Globus pallidus (tissue), 1 donor: ENCODE measurements at places on chromosomes 4 and X.
A peak's percentile ranks its signal among the peaks of the same experiment; 100 is the strongest.

- no peak for DNase-seq
These were observed 40.6 kb downstream of the ARHGAP10 start for GRCh38 chr4:147772459-147772969.

DNA sequence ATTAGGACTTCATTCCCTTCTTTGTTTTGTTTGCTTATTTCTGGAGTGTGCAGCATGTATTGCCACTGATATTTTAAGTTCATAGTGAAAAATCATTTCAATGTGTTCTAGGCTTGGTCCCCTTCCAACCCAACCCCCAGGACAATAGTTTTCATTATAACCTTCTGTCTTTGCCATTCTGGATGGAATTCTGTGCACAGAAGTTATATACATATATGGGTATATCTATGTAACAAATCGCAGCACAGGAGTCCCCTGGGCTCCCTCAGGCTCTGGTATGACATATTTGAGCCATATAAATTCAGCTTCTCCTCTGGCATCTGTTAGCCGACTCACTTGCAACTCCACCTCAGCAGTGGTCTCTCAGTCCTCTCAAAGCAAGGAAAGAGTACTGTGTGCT lies at the start of gene TNMD:
Gene TNMD, plus strand, starts transcription at position 326 of the 400 bp plus-strand sequence. CDS start 83 bp downstream, outside the sequence.
- DNase-seq = no peak

DNA sequence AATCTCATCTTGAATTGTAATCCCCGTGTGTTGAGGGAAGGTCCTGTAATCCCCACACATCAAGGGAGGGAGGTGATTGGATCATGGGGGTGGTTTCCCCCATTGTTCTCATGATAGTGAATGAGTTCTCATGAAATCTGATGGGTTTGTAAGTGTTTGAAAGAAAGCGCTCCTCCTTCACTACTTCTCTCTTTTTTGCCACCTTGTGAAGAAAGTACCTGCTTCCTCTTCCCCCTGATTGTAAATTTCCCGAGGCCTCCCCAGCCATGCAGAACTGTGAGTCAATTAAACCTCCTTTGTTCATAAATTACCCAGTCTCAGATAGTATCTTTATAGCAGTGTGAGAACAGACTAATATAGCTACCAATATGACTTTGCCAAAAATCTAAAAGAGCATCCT lies 41.1 kb downstream of the GBA3 start:
- DNase-seq = no peak

DNA sequence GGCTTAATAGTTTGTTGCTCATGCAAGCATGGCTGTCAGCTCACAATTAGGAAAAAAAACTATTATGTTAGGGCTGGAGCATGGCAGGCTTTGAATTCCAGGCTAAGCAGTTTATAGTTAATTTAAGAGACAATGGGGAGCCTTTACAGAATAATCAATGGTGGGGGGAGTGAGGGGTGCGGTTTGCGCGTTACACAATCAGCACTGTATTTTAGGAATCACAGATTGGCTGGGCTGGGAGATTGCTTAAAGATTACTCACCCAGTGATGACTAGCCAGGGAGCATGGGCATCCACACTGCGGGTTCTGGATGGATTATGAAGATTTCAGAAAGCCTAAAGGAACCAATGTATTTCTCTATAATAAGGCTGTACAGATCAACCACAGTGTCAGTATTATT lies 186.6 kb downstream of the SOX3 start:
- DNase-seq = peak; percentile 1

- DNase-seq = no peak
These were observed 137.3 kb upstream of the RXFP1 start for GRCh38 chr4:158384414-158384813.

DNA sequence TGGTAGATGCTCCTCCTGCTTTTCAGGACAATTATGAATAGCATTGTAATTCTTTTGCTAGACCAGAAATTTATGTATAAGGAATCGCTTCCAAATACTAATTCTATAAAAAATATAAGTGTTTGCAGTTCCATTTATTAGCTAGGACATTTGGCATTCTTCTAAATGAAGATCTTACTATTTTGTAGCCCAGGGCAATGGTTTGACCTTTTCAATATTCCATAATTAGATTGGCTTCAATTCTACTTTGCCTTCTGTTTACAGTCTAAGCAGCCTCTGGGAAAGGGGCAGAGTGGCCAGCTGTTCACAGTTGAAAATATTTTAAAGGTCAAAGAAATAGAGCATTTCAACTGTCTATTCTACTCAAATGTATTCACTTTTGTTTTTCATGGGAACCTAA lies 912.1 kb upstream of the GRIA3 start:
- no peak for DNase-seq

GRCh38 chr4:4787421-4787820 lies 72.0 kb upstream of the MSX1 start:
- DNase-seq = no peak

GRCh38 chr4:26746802-26747213 lies 113.8 kb upstream of the STIM2 start:
- no peak for DNase-seq

- peak; percentile 85 for DNase-seq
These were observed 35.4 kb upstream of the SPON2 start for GRCh38 chr4:1207603-1208265.

DNA sequence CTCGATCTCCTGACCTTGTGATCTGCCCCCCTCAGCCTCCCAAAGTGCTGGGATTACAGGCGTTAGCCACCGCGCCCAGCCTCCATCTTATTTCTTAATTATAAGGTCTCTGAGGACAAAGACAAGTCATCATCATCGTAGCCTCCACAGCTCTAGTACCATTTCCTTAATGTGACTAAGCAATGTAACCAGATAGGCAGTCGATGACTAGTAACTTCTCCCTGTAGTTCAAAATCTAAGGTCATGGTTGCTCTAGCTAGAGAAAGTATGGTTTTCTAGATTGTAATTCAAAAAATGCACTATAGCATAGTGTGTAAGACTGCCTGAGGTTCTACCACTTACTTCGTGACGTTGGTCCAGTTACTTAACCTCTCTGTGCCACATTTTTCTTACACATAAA lies 6.9 kb downstream of the SLC39A8 start:
- DNase-seq = no peak

DNA sequence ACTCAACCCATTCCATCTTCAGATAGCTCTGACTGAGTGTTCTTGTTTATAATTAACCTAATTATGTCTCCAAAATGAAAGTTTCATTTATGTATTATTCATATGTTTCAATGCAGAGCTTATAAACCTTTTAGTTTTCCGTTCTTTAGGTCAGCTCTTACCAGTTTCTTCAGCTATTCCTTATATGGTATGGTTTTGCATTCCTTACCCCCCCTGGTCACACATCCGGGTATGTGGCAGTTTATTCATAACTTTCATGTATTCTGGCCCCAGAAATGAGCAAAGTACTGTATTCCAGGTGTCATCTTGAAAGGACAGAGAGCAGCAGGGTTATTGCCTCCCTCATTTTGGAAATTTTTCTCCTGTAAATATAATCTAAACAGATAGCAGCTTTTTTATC lies 16.8 kb upstream of the IGSF1 start:
- no peak for DNase-seq

- DNase-seq = no peak
These were observed 164.0 kb downstream of the RNF150 start for GRCh38 chr4:140969296-140969695.

- DNase-seq = peak; percentile 29
These were observed 15.5 kb upstream of the CYLC1 start for GRCh38 chrX:83845397-83845796.

- no peak for DNase-seq
These were observed 67.0 kb downstream of the RBM47 start for GRCh38 chr4:40562681-40563080.

DNA sequence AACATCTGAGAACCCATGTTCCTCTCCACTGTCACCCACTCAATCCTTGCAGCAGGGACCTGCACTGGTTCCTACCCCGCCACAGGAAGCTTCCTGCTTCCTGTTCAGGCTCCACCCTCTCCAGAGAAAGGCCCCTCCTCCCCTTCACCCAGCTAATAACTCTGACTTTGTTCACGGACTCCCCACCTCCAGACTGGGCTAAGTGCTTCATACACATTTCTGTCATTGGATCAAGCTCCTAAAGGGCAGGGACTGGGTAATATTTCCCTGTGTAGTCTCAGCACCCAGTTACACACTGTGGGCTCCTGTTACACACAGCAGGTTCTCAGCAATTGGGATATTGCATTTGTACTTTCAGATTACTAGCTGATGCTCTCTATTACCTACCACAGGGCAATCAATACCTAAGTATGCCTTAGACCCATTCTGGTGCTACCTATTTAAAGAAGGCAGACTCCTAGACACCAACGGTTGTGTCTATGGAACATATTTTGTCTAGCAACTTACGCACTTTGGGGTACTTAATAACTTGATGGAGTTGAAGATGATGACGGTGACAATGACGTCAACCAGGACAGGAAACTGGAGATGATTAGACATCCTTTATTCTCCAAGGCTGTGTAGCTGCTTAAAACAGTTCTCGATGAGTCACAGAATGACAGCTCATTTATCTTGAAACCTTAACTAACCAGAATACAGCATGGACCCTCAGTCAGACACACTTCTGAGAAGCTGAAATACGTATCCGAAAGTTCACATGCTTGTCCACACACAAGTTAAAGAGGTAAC lies 58.1 kb downstream of the MAML3 start:
- no peak for DNase-seq

DNA sequence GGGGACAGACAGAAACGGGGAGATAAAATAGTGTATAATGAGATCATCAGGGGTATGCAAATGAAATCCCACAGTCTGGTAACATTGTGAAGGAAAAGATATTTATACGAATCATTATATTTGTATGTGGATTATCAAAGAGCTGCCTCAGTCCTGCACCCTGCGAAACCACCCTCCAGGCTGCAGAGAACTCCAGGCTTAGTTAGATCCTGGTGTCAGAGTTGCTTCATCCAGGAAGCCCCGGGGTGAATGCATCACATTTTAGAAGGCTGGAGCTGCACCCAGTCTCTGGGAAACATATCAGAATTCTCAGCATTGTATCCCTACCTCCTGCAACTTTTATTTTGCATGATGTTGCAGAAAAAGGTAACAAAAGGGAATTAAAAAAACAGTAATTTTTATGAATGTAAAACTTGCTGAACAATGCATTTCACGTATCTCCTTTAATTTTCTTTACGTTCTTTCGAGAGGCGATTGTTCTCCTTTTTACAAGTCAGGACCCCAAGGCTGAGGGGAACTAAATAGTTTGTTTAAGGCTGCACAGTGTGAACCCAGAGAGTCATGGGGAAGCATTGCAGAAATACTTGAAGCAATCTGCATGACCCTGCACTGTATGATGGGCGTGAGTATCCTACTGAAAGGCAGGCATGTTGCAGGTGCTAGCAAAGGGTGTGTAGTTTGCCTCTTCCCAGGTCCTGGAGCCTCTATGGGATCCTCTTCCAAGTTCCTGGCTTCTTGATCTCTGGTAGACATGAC lies 299.5 kb upstream of the CLNK start:
- DNase-seq = peak; percentile 6

GRCh38 chr4:132238697-132239096 lies 910.4 kb upstream of the PCDH10 start:
- no peak for DNase-seq

DNA sequence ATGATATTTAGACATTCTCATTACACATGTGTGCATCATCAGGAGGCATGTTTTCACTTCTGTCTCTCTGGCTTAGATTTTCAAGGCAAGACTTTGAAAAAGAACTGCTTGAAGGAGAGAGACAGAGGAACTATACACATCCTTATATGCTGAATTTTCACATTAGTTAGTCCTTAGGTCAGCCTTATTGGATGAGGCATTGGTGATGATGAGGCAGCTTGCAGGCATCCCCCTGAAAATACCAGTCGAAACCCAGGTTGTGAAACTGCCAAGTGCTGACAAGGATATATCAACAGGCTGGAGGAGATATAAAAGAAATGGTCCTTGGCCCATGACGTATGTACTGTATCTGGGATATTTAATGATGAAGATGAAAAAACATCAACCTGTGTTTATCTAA lies 297.2 kb upstream of the AADAT start:
- DNase-seq = no peak

DNA sequence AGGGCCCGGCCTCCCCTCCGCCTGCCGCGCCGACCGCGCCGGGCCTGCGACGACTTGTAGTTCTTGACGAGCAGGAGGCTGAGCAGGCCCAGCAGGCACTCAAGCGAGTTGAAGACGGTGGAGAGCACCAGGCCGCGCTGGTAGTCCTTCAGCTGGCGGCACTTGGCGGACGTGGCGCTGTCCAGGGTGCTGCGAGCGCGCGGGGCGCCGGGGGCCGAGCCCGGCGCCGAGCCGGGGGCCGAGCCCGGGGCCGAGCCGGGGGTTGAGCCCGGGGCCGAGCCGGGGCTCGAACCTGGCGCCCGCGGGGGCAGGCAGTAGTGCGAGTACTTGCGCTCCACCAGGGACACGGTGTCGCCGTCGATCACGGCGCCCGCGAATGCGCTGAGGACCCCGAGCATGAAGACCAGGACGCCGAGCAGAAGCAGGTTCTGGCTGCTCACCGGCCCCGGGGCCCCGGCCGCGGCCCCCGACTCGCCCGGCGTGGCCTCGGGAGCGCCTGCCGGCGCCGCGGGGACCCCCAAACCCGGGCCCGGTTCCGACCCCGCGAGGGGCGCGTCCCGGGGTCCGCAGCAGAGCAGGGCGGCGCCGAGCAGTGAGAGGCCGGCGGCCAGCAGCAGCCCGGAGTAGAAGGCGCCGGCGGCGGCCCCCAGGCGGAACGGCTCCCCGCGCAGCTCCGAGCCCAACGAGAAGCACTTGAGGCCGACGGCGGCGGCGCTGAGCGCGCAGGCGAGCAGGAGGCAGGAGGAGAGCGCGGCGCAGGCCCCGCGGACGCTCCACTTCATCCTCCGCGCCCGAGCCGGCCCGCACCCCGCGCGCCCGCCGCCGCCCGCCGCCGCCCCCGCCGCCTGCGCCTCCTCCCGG lies 584 bp downstream of the TMEM271 start:
- no peak for DNase-seq

GRCh38 chr4:130675266-130675665 lies 1579.3 kb downstream of the C4orf33 start:
- no peak for DNase-seq

- no peak for DNase-seq
These were observed 3.1 kb upstream of the C4orf17 start for GRCh38 chr4:99507762-99508161.

DNA sequence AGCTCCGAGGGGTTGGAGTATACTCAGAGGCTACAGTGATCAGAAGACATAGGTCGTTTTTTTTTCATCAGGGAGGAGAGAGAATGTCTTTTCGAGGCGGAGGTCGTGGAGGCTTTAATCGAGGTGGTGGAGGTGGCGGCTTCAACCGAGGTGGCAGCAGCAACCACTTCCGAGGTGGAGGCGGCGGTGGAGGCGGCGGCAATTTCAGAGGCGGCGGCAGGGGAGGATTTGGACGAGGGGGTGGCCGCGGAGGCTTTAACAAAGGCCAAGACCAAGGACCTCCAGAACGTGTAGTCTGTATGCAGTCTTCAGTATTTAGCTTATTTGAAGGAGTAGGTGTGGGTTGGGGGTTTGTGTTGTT lies 500 bp downstream of the GAR1 start:
- DNase-seq = no peak

DNA sequence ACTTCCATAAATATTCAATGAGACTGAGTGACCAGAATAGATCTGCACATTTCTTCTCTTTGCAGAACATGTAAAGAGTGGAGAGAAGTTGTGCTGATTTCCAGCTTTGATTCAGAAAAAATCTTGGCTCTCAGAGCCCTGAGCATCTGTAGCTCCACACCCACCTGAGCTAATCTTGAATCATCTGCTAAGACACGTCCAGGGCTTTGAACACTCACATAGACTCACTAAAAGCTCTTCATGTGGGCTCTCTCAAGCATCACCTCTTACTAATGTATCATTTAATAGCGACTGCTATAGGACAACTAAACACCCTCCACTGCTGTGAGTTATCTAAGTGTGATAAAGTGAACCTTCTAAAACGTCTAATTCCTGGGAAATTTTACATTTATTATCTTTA lies 147.7 kb upstream of the GRIA3 start:
- DNase-seq = no peak
